ENCODE measurements at places on chromosomes 12 and 14. TPM values are rescaled to one million over a fixed set of nuclear protein-coding genes. Genes with fewer than 3 reads are reported as not detected.

The DNAJC22 gene
- total RNA-seq, result not detected

The EID3 gene
- total RNA-seq, result 8.5 TPM

The C12orf76 gene
- total RNA-seq, result 10.5 TPM

The SDR9C7 gene
- 0.48 TPM for total RNA-seq

The ACRBP gene
- total RNA-seq, result 5.2 TPM

The CARMIL3 gene
- total RNA-seq, result 0.42 TPM

DNA sequence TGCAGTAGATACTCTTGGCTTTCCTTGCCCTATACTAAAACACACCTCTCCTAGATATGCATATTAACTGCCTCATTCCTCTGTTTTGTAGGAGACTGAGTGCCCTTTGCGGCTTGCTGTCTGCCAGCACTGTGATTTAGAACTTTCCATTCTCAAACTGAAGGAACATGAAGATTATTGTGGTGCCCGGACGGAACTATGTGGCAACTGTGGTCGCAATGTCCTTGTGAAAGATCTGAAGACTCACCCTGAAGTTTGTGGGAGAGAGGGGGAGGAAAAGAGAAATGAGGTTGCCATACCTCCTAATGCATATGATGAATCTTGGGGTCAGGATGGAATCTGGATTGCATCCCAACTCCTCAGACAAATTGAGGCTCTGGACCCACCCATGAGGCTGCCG, 15.4 kb downstream of the TRAFD1 start:
- H3K27me3 ChIP-seq, result no peaks in the 10 kb centered on the region
- H3K4me3 ChIP-seq, result no peak overlapping the region
- H3K27ac ChIP-seq, result no peak overlapping the region
- H3K36me3 ChIP-seq, result peaks cover 3% of the 10 kb centered on the region

DNA sequence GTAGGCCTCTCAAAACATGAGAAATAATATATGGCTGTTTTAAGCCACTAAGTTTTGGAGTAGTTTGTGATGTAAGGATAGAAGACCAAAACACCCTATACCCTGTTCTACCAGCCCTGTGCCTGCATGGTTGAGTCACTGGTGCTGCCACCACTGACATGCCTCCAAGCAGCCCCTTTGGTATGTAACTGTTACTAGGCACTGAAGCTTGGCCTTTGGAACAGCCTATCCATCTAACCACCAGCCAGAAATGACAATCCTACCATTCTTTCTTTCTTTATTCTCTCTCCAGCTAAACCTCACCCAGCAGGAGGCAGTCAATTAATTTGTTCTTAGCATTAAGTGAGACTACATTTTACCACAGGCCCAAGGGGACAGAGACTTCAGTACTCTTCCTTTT, 240.3 kb downstream of the MSRB3 start:
- DNase-seq, result no peak
- no peak overlapping the region for H3K4me3 ChIP-seq
- H3K4me1 ChIP-seq, result no peaks in the 10 kb centered on the region
- no peaks in the 10 kb centered on the region for H3K27me3 ChIP-seq
- no peaks in the 10 kb centered on the region for H3K36me3 ChIP-seq

DNA sequence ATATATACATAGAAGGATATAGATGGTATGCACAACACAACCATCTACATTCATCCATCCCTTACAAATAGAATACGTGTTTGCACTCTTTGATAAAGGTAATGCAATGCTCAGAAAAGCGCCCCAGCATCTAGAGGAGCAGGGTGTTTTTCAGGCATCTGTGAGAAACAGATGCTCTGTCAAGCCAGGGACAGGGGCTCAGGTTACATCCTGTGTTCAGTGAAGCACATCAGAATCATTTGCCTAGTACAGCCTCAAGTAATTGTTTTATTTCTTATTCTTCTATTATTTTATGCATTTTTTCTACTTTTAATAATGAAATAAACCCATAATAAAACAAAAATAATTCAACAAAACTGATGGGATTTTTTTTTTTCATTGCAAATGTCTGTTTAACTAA, 50.5 kb upstream of the HIF1A start:
- no peak overlapping the region for H3K27ac ChIP-seq
- H3K27me3 ChIP-seq, result no peaks in the 10 kb centered on the region
- H3K4me1 ChIP-seq, result no peaks in the 10 kb centered on the region
- H3K4me3 ChIP-seq, result no peak overlapping the region
- H3K36me3 ChIP-seq, result no peaks in the 10 kb centered on the region

- H3K36me3 ChIP-seq, result no peaks in the 10 kb centered on the region
- H3K27me3 ChIP-seq, result no peaks in the 10 kb centered on the region
- H3K4me1 ChIP-seq, result no peaks in the 10 kb centered on the region
- DNase-seq, result no peak
- no peak overlapping the region for H3K27ac ChIP-seq
Measured at GRCh38 chr12:72141381-72141780, 130.8 kb upstream of the TRHDE start.

GRCh38 chr12:51377099-51377984, 13.9 kb downstream of the GALNT6 start:
- no peak overlapping the region for H3K27ac ChIP-seq
- H3K36me3 ChIP-seq, result no peaks in the 10 kb centered on the region
- H3K4me3 ChIP-seq, result no peak overlapping the region
- DNase-seq, result no peak

DNA sequence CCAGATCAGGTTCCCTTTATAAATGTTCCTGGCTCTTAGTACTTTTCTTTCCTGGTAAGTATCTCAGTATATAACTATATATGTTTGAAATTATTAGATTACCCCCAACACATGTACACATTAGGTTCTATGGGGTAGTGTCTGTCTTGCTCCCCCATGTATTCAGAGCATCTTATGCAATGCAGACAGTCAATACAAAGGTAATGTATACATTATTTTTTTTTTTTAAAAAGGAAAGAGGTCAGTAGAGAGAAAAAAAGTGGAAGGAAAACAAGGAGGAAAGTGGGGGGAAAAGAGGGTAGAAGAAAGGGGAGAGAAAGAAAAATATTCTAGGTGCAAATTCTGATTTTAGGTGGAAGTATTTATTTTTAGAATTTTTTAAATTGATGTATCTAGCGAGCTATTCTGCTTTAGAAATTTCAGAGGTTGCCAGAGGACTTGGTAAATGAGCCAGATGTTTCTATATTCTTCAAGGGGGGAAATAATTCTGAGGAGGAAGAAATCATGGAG, 157.9 kb downstream of the STXBP6 start:
- H3K4me3 ChIP-seq, result no peak overlapping the region
- no peaks in the 10 kb centered on the region for H3K36me3 ChIP-seq

DNA sequence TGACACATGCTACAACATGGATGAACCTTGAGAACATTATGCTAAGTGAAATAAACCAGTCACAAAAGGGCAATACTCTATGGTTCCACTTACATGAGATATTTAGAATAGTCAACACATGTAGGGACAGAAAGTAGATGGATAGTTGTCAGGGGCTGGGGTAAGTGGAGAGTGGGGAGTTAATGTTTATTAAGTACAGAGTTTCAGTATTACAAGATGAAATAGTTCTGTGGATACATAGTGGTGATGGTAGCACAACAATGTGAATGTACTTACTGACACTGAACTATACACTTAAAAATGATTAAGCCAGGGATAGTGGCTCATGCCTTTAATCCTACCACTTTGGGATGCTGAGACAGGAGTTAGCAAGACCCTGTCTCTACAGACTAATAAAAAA, 8.7 kb downstream of the NUP107 start:
- no peak for DNase-seq
- no peaks in the 10 kb centered on the region for H3K4me1 ChIP-seq
- H3K4me3 ChIP-seq, result no peak overlapping the region
- H3K27ac ChIP-seq, result no peak overlapping the region
- H3K27me3 ChIP-seq, result no peaks in the 10 kb centered on the region

DNA sequence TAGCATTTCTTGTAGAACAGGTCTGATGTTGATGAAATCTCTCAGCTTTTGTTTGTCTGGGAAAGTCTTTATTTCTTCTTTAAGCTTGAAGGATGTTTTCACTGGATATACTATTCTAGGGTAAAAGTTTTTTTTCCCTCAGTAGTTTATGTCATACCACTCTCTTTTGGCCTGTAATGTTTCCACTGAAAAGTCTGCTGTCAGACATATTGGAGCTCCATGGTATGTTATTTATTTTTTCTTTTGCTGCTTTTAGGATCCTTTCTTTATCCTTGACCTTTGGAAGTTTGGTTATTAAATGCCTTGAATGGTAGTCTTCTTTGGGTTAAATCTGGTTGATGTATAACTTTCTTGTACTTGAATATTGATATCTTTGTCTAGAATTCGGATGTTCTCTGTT, 306.1 kb downstream of the FUT8 start:
- DNase-seq, result no peak
- no peaks in the 10 kb centered on the region for H3K27me3 ChIP-seq
- H3K4me1 ChIP-seq, result no peaks in the 10 kb centered on the region
- H3K27ac ChIP-seq, result no peak overlapping the region
- H3K4me3 ChIP-seq, result no peak overlapping the region

GRCh38 chr14:26398616-26399015, 199.2 kb downstream of the NOVA1 start:
- H3K4me3 ChIP-seq, result no peak overlapping the region
- H3K27me3 ChIP-seq, result no peaks in the 10 kb centered on the region
- no peaks in the 10 kb centered on the region for H3K36me3 ChIP-seq

DNA sequence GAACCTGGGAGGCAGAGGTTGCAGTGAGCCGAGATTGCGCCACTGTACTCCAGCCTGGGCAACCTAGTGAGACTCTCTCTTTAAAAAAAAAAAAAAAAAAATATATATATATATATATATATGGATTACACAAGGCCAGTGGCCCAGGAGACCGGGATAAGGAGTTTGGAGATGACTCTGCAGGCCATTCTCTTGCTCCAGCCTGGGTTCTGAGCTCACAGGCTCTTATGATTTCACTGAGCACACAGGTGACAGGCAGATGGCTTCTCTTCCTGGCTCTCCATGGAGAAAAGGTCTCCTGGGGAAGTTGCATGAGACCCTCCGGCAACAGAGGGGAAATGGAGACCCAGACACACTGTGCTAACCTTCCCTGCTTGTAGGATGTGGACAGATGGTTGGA, 98.7 kb upstream of the VASH1 start:
- no peaks in the 10 kb centered on the region for H3K4me1 ChIP-seq
- H3K27ac ChIP-seq, result no peak overlapping the region
- no peak overlapping the region for H3K4me3 ChIP-seq
- no peaks in the 10 kb centered on the region for H3K36me3 ChIP-seq
- DNase-seq, result no peak

- H3K36me3 ChIP-seq, result peaks cover 2% of the 10 kb centered on the region
- H3K4me3 ChIP-seq, result no peak overlapping the region
- no peak overlapping the region for H3K27ac ChIP-seq
Measured at GRCh38 chr12:116019415-116019814, 258.1 kb downstream of the MED13L start.

- no peaks in the 10 kb centered on the region for H3K27me3 ChIP-seq
- H3K36me3 ChIP-seq, result no peaks in the 10 kb centered on the region
- H3K4me1 ChIP-seq, result no peaks in the 10 kb centered on the region
- DNase-seq, result peak; percentile 72
Measured at GRCh38 chr12:54294152-54294952, 6.5 kb downstream of the NFE2 start.

GRCh38 chr12:91074154-91074709, 16.4 kb upstream of the KERA start:
- H3K4me1 ChIP-seq, result no peaks in the 10 kb centered on the region
- H3K36me3 ChIP-seq, result no peaks in the 10 kb centered on the region
- DNase-seq, result no peak
- H3K27ac ChIP-seq, result no peak overlapping the region
- H3K4me3 ChIP-seq, result no peak overlapping the region

- H3K4me1 ChIP-seq, result peaks cover 4% of the 10 kb centered on the region
- H3K4me3 ChIP-seq, result no peak overlapping the region
- H3K27me3 ChIP-seq, result no peaks in the 10 kb centered on the region
- DNase-seq, result no peak
- no peak overlapping the region for H3K27ac ChIP-seq
Measured at GRCh38 chr14:63964113-63964512, 111.3 kb downstream of the SYNE2 start.

- no peak overlapping the region for H3K4me3 ChIP-seq
- no peaks in the 10 kb centered on the region for H3K4me1 ChIP-seq
- DNase-seq, result no peak
- H3K27ac ChIP-seq, result no peak overlapping the region
Measured at GRCh38 chr14:21915826-21916225, 242.2 kb upstream of the OR4E1 start.

DNA sequence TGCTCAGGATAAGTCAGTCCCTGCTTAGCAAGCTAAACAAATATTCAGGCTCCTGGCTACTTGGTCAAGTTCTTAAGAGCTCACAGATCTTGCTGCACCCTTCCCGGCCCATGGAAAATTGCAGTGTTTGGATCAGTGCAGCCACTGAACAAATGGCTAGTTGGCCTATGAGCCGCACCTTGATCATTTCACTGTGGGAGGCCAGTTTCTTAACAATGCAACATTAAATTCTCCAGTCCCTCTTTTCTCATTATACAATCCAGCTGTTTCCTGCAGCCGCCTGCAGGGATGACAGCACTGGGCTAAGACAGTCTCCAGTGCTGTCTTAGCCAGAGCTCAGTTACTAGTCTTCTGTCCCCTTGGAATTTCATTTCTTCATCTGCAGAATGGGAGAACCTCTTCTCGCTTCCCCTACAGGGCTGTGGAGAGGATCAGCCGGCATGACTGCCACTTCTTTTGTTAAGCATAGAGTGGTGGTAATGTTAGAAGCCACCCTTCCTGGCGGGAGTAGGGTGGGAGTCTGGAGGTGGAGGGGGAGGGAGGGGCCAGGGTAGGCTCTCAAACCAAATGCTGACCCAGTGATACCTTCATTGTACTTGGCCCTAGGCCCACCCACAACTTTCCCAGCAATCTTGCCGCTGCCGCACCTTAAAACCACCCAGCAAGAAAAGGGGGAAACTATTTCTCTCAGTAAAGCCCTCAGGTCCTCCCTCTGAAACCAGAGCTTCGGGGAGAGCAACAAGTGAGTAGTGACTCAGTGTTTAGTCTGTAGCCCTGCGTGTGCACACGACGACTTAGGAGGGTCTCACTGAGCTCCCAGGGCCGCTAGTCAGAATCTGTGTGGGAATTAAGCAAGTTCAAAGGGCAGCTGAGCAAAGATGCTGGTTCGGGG, 145.7 kb downstream of the NUAK1 start:
- H3K27ac ChIP-seq, result no peak overlapping the region
- H3K4me3 ChIP-seq, result no peak overlapping the region
- no peaks in the 10 kb centered on the region for H3K4me1 ChIP-seq
- no peaks in the 10 kb centered on the region for H3K36me3 ChIP-seq

GRCh38 chr12:27336282-27336653, 3.6 kb downstream of the BMAL2 start:
- DNase-seq, result no peak
- H3K27me3 ChIP-seq, result no peaks in the 10 kb centered on the region
- no peak overlapping the region for H3K27ac ChIP-seq
- peaks cover 1% of the 10 kb centered on the region for H3K4me1 ChIP-seq
- H3K36me3 ChIP-seq, result no peaks in the 10 kb centered on the region

GRCh38 chr12:67827820-67828383, 161.3 kb upstream of the IFNG-AS1 start:
- H3K27me3 ChIP-seq, result no peaks in the 10 kb centered on the region
- peak; percentile 50 for DNase-seq
- no peaks in the 10 kb centered on the region for H3K36me3 ChIP-seq

DNA sequence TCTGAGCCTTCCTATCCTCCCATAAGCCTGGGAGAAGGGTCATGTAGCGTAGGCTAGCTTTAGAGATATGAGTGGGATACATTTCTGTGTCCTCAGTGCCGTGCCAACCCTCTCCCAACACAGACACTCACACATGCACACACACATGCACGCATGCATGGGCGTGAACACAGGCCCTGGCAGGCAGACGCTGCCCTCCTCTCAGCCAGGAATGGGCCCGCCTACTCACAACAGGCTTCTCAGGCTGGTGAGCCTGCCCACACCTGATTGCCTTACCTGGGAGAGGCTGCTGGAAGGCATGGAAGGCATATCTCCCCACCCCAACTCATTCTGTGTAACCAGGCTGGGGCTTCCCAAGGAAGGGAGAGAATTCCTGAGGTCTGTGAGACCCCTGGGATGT, 12.8 kb upstream of the ACVR1B start:
- DNase-seq, result no peak
- H3K27ac ChIP-seq, result no peak overlapping the region
- H3K36me3 ChIP-seq, result no peaks in the 10 kb centered on the region
- H3K27me3 ChIP-seq, result no peaks in the 10 kb centered on the region
- H3K4me1 ChIP-seq, result no peaks in the 10 kb centered on the region
